ENCODE measurements at places on chromosomes 5 and 9.

GRCh38 chr5:110630350-110630749, 96.1 kb downstream of the TMEM232 start:
- no peak for DNase-seq

DNA sequence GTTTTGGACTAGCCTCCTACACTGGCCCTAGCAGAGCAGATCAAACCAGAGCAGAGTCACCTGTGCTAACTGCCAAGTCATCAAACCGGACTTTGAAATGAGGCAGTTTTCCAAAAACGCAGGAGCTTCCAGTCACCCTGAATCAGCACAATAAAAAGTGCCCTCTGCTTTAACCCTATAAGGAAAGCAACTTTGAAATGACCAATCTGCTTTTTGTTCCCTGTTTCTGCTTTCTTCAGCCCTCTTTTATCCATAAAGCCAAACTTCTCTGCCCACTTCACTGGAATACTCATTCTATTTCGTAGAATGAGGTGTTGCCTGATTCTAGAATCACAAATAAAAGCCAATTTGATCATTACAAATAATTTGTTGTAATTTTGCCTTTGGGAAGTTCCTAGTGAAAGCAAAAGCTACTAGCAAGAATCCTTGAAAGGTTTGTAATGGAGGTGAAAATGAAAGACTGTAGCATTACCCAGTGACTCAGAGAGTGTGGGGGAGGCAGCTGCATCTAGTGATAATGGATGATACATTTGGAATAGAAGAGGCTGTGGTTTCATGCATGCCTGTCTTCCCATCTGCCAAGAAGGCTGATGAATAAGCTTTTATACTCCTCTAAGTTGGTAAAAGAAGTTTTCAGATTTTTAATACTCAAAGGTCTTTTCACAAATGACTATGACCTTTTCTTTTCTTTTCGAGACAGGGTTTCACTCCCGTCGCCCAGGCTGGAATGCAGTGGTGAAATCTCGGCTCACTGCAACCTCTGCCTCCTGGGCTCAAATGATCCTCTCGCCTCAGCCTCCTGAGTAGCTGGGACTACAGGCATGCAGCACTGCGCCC, 14.9 kb downstream of the SPAAR start:
- DNase-seq: no peak

DNA sequence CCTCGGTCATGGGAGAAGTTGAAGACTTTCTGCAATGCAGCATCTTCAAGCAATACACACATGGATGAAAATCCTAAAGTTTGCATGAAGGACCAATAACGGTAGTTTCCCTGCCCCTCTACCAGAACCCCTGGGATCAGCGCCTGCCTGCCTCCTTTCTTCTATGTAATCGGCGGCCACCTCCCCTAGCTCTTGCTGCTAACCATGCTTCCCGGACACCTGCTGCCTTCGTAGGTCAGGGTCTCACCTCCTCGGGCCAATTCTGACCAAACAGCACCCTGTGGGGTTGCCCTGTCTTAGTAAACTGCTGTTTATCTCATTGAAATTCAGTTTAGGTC, 388 bp upstream of the MED10 start:
- no peak for DNase-seq

- DNase-seq: no peak
Observed at GRCh38 chr5:10091701-10092100, 158.0 kb downstream of the ATPSCKMT start.

- DNase-seq: no peak
Observed at GRCh38 chr5:90015584-90016018, 394.0 kb downstream of the CETN3 start.

DNA sequence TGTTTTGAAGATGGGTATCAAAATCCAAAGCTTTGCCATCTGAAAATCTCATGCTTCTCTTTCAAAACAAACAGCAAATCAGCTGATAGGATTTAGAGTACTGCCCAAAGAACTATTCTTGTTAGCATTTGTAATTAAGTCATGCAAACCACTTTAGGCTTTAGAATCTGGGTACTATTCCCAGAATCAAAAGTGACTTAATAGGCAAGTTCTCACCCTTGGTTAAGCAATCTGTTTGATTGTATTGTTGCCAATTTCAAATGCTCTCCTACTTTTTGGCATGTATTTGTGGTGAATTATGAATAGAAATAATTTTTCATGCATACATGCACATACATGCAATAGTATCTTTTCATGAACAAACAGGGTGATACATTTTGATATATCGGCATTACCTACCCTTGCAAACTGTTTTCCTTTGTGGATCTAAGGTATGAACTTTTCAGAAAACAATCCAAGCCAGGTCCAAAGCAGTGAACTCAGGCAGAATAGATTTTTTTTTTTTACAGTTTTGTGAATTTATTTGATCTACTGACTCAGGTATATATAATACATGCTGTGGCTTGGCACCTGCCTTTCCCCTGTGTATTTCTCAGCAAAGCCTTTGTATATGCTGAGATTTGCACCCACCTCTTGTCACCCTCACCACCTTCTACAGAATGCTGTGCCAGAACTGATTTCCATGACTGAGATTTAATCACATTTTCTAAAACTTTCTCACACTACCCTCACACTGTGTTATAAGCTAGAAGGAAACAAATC, 9.0 kb downstream of the IL33 start:
- no peak for DNase-seq

DNA sequence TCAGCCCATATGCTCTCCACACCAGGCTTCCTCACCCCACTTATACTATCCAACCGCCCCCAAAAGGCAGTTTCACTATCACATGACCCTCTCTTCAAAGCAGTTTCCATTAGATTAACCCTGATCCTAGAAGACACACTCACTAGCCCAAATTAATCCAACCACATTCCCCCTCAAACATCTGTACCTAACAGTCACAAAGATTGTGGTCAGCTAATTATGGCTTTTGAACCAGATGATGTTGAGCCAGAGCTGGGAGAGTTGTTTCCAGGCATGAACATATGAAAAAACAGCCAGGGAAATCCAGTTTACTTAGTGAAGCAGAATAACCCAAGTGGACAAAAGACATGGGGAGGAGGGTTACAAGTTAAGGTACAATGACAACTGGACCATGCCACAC, 131.2 kb downstream of the SPOCK1 start:
- no peak for DNase-seq

- DNase-seq: no peak
Observed at GRCh38 chr9:124522121-124523098, 15.2 kb upstream of the NR5A1 start.

DNA sequence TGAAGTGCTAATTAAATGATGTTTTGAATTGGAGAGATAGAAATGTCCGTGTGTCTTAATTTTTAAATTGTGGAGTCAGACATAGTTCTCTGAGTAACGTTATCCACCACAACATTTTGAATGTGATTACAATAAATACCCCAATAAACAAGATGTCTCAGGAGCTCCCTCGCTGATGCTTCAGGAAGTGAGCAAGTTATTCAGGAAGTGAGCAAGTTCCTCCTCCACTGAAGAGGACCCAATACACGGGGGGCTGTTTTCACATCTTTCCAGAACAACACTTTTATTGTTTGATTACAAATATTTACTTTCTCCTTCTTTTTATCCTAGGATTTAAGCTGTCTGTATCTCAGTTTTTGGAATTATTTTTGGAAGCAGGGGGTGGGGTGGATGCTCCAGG, 363.8 kb downstream of the LRRC70 start:
- DNase-seq: no peak

GRCh38 chr9:22389271-22389670, 57.4 kb upstream of the DMRTA1 start:
- no peak for DNase-seq

GRCh38 chr9:93218161-93218560, 34.2 kb downstream of the WNK2 start:
- DNase-seq: no peak

DNA sequence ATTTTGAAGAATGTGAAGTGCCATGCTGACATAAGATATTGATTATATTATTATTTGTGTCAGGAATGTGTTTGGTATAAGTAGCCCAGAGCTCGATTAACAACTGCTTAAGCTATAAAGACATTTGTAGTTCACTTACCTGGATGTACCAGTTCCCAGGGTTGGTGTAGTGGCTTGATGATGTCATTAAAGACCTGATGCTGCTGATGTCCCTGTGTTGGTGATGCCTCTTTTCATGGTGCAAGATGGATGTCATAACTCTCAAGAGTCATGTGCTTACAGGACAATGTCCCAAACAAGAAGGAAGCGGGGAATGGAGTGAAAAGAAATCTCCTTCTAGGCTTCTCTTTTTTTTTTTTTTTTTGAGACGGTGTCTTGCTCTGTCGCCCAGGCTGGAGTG, 11.5 kb upstream of the GDNF start:
- DNase-seq: no peak

DNA sequence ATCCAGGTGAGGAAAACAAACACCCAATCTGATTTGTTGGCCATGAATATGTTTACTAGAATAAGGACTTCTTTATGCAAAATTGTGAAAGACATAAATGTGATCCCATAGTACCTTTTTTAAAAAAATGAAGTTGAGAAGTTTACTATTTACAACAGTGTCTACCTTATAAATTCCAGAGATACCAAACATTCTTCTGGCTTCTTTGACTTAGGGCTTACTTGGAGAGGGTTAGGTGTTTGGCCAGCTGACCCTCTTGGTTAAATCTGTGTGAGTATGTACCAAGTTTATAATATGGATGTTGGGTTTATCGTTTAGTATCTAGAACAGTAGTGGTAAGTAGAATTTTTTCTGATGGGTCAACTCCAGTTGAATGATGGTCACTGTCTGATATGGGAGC, 212.3 kb downstream of the DOCK8 start:
- DNase-seq: no peak

DNA sequence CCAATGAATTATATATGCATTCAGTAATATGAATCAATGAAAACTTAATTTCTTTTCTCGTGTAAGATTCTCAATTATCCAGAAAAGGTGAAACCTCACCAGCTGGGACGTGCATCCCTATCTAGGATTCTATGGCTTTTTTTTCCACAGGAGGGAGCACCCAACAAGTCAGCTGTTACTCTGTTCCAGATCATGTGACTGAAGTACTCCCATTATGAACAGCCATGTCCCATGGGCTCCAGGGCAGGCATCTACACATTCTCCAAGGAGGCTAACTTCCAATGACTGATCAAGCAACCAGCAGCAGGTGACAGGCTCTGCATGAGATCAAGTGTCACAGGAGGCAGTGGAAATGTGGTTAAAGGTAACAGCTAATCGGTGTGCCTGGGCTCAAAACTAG, 118.8 kb downstream of the ELAVL2 start:
- no peak for DNase-seq

DNA sequence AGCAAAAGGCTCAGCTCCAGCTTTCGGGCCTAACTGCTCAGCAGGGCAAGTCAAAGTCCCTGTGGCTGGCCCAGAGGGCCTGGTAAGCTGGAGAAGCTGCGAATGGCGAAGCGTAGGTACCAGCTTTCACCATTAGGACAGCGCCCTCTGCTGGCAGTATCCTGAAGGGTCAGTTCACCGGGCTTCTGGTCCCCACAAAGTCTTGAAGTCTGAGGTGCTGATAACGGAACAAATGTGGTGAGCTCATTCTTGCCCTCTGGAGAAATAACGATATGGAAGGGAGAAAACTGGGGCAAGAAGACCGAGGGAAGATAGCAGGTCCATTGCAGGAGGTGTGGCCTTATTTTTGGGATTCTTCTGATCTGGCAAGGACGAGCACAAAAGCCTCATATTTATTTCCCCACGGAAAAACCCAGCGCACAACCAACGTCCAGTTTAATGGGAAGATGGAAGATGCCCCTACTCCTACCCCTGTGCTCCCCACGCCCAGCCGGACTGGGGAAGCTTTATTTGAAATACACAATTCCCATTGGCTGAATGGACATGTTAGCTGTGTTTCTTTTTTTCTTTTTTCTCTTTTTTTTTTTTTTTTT, 7.2 kb downstream of the SOWAHA start:
- DNase-seq: peak; percentile 71

- no peak for DNase-seq
Observed at GRCh38 chr5:56278335-56278753, 45.2 kb upstream of the ANKRD55 start.

DNA sequence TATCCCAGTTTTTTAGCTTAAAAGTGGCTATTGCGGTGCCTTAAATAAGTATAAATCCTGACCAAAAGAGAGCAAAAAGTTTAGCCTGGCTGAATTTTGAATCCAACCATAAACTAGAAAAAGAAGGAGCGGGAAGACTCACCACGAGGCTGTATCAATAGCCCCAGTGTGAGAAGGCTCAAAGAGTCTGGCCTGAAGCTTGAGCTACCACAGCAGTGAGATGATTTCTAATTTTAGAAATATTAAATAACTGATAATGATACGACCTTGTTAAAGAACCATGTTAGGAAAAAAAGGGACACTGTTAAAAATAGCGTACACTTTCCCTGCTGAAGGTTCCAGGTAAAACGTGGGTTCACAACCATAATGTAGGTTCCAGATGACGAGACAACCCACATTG, 134.1 kb upstream of the ZNF462 start:
- DNase-seq: no peak

GRCh38 chr5:141737535-141737934, 55.5 kb upstream of the ARAP3 start:
- DNase-seq: no peak

DNA sequence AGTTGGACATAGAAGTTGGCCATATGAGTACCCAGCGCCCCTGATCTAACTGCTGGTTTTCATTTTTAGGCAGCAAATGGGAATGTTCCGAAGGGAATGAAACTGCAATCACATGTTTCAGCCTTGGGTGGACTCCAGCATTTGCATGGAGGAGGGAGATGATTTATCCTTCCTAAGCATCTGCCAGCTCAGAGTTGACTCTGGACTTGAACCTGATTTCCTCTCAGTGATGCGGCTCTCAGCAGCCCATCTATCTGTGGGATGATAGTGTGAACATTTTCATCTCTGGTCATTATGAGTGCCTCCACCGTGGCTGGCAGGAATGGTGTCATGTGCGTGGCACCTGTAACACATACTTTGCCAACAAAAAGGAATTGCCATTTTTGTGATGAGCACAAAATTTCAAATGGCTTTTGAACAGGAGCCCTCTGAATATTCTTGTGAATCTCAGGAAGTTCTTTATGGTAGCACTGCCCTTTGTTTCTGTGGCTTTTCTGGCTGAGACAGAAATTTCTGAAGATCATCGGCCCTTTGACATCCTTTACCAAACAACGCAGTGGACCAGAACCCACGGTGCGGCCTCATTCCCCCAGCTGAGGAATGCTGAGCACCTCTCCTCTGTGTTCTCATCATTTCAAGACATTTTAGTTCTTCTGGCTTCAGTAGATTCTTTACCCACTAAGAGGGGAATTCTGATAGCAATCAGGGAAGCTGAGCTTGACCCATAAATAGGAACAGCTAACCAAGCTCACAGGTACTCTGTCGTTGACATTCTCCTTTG, 28.5 kb downstream of the FUBP3 start:
- no peak for DNase-seq

DNA sequence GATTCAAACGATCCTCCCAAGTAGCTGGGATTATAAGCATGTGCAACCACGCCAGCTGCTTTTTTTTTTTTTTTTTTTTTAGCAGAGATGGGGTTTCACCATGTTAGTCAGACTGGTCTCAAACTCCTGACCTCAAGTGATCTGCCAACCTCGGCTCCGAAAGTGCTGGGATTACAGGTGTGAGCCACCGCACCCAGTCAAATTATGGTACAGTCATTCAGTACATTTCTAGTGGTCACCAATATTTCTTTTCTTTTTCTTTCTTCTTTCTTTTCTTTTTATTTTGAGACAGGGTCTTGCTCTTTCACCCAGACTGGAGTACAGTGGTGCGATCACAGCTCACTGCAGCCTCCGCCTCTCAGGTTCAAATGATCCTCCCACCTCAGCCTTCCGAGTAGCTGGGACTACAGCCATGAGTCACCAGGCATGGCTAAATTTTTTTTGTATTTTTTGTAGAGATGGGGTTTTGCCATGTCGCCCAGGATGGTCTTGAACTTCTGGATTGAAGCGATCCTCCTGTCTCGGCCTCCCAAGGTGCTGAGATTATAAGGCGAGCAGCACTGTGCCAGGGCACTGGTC, 25.4 kb upstream of the DCP2 start:
- no peak for DNase-seq

GRCh38 chr9:3508521-3509291, 17.1 kb downstream of the RFX3 start:
- DNase-seq: peak; percentile 85

Data from NCI-H748 treated with DMSO at 0.1 percent for 48 hours (cell line).